GM19239 (cell line): ENCODE measurements at places on chromosomes 7 and 10.

DNA sequence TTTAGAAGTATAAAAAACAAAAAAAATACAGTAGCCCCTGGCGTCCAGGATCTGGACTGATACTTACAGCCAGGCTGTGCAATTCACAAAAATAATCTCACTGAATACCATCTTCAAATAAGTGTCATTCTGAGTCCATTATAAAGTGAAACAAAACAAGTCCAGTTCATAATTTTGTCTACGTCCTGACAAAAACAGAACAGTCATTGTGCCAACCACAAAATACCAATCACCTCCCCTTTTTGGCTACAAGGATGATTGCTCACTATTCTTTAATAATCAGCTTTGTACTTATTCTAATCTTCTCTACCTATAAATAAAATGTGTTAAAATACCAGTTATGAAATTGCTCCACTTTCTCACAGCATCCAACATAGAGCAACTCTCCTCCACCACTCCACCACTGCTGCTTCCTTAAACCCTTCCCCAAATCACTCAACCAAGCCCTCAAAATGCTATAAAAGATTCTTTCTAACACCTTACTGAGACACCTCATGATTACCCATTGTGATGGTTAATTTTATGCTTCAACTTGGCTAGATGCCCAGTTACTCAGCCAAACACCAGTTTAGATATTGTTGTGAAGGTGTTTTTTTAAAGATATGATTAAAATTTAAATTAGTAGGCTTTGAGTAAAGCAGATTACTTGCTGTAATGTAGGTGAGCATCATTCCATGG lies 479.8 kb upstream of the SEMA3A start:
- DNase-seq: no peak

GRCh38 chr10:61878740-61879068 lies 22.8 kb upstream of the ARID5B start:
- DNase-seq: no peak

GRCh38 chr7:150357270-150357669 lies 11.4 kb upstream of the REPIN1 start:
- no peak for DNase-seq

DNA sequence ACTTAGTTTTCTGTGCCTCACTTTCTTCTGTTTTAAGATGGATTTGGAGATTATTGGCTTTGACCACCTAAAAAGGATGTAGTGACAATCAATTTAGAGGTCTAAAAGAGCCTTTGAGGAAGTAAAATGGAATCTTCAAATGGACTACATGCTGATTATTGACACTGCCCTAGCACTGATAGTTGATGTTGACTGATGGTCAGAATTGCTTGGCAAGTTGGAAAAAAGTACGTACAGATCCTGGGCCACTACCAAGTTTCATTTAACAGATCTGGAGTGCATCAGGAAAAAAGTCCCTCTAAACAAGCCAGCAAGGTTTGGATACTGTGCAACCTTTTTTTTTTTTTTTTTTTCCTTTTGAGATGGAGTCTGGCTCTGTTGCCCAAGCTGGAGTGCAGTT lies 81.1 kb downstream of the TCF7L2 start:
- DNase-seq: no peak

DNA sequence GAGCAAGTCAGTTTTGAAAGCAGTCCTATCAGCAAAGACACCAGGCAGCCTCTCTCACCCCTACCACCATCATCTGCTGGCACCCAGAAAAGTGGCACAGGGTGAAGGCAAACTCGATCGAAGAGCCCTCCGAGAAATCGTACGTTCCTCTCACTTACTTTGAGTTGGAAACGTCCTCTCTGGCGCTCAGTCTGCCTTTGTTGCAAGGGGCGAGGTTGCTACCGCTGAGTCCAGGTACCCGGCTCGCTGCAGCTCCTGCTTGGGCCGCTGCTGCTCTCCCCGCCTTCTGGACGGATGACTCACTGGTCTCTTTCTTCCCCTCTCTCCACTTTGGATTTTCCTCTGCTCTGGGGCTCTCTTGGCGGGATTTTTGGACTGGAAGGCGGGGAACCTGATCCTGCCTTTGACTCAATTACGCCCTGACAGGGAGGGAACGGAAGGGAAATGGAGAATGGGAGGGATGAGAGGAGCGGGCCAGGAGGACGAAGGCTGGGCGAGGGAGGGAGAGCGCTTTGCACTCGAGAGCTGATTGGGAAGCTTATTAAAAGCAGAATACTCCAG lies at the start of gene PTN:
Gene PTN (minus strand): TSS at position 453 of the 561 bp plus-strand sequence. CDS start 88,760 bp downstream, outside the sequence.
- DNase-seq: no peak

DNA sequence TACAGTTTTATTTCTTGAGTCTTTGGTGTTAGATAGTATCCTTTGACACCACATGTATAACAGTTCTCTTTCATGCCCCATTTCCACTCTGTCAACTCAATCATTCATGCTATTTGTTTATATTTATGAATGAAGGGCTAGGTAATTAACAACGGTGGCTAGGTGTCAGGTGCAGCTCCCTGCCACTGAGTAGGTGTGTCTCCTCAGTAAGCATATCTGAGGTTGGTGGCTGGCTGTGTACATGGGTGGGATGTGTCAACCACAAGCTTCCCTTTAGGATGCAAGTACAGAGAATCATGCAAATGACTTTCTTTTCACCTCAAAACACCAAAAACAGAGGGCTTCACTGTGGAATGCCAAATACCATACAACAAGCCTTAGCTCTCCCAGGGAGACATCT lies 83.4 kb downstream of the ZNF365 start:
- no peak for DNase-seq

DNA sequence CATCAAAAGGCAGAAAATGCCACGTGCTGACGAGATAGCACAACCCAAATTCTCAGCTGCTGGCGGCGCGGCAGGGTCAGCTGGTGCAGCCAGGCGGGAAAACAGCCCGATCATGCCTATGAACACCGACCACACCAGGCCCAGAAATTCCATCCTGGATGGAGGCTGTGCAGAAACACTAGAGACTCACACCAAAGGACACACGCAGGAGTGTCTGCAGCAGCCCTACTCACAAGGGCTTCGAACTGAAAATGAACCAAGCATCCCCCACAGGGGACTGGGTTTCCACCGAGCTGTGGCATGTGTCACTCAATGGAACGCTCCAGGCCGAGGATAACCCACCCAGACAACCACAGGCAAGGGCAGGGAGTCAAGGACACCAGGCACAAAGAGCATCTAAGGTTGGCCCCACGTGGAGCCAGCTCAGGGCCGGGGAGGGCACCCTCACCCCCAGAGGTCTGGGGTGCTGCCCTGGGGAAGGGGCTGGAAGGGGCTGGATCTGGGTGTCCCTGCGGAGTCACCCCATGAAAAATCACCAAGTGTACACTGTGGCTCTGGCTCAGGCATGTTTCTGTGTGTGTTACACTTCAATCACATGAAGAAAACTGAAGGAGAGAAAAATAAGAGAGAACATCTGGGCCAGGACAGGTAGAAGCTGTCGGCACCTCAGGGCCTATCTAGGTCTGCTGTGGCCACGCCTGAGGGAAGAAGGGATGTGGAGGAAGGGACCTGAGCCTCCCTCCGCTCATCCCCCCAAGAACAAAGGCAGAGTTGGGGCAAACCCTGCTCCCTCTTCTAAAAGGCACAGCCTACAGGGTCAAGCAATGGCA lies 33.0 kb downstream of the RASGEF1A start:
- no peak for DNase-seq

GRCh38 chr10:45197816-45198485 lies 117.5 kb downstream of the OR13A1 start:
- no peak for DNase-seq

DNA sequence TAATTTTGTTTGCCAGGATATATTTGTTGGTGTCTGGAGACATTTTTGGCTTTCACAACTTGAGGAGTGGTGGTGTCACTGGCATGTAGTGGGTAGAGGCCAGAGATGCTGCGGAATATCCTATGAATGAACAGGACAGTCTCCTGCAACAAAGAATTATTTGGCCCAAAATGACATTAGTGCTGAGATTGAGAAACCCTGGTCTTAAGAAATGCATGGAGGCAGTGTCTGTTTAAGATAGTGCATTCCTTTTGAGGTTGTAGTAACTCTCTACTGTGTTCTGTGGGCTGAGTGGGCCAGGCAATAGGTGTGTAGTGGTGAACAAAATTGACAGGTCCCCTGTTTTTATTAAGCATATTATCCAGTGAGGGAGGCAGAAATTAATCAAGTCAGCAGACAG lies 165.5 kb downstream of the CDK14 start:
- DNase-seq: no peak

DNA sequence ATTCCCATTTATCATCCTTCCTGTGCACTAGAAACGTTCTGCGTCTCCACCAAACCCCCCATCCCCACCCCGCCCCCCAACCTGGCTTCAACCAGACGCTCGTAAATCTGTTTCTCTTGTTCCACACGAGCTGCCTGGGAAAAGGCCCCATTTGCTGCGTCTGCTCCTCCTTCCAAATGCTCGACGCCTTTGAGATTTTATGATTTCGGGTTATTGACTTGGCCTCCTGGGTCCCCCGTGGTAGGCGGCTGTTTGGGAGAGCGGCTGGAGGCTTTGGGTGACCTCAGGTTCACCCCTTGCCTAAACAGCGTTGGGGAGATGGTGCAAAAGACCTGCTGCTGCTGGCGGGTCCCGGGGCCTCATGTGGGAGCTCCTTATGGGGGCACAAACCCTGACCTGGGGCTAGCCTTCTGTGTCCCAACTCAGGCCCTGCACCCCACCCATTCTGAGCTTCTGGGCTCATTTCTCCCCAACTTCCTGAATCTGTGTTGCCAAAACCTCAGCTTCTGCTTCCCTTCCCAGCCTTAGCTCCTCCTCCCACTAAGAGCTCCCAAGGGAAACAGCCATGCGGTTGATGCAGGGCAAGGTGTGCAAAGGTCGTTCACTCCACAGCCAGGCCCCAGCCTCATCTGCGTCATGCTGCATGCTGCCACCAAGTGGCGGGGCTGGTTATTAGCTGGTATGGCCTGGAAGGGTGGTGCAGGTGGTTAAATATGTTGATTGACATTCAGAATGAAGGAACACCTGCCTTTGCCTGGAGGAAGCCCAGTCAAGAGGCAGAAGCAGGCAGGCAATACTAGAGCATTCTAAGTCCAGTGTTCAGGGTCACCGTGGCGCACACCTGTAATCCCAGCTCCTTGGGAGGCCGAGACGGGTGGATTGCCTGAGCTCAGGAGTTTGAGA lies 49.1 kb upstream of the ELN start:
- DNase-seq: peak; percentile 77

- DNase-seq: no peak
Measured at GRCh38 chr7:6092953-6093354, 61.8 kb downstream of the ANKRD61 start.

GRCh38 chr10:128219295-128219694 lies 93.1 kb upstream of the MKI67 start:
- DNase-seq: no peak

GRCh38 chr7:120740348-120740747 lies 117.6 kb downstream of the TSPAN12 start:
- DNase-seq: no peak

DNA sequence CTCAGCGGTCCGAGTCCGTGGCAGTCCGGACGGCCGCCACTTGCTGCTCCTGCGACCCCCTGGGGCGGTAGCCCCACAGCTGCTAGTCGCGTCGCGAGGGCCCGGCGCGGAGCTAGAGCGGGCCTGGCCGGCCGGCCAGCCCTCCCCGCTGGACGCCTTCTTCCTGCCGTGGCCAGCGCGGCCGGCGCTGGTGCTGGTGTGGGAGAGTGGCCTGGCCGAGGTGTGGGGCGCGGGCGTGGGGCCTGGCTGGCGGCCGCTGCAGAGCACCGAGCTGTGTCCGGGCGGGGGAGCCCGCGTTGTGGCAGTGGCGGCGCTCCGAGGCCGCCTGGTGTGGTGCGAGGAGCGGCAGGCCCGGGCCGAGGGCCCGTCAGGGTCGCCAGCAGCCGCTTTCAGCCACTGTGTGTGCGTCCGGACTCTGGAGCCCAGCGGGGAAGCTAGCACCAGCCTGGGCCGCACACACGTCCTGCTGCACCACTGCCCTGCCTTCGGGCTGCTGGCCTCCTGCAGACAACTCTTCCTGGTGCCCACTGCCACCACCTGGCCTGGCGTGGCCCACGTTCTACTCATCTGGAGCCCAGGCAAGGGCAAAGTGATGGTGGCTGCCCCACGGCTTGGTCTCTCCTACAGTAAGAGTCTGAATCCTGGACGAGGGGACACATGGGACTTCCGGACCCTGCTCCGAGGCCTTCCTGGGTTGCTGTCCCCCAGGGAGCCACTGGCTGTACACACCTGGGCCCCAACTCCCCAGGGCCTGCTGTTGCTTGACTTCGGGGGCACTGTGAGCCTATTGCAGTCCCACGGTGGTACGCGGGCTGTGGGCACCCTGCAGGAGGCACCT lies 631 bp downstream of the HPS6 start:
- peak; percentile 30 for DNase-seq

GRCh38 chr7:30829471-30829870 lies 58.3 kb downstream of the MINDY4 start:
- DNase-seq: no peak

- DNase-seq: no peak
Measured at GRCh38 chr7:34036051-34036920, 130.9 kb downstream of the BMPER start.

- no peak for DNase-seq
Measured at GRCh38 chr10:69684981-69685353, 54.9 kb downstream of the FAM241B start.

- DNase-seq: no peak
Measured at GRCh38 chr7:28483908-28484605, 71.7 kb downstream of the CREB5 start.

- DNase-seq: no peak
Measured at GRCh38 chr7:26097837-26098668, 53.9 kb upstream of the NFE2L3 start.
